Activated CD4-positive, alpha-beta T cell treated with anti-CD3 and anti-CD28 coated beads, Interleukin-2, amount 50 U/mL, for 16 hours (primary cell): ENCODE measurements at places on chromosomes 6 and 20.

DNA sequence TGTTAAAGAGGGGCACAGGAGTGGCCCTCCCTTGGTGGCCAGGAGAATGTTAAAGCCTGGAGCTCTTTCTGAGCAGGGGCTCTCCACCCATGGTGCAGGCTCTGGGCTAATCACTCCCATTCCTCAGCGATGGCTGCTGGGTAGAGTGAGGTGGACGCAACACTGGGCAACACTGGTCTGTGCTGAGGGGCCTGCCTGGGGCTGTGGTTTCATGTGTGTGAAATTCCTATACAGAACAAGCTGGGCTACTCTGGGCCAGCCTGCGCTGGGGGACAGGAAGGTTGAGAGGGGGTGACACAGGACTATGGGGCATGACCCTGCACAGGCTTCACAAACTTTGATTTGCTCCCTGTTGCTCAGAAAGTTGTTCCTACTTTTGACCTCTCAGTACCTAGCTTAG, 392.6 kb downstream of the ZFAND3 start:
- DNase-seq, result no peak

GRCh38 chr6:90386399-90387382, 90.0 kb upstream of the BACH2 start:
- DNase-seq, result no peak

DNA sequence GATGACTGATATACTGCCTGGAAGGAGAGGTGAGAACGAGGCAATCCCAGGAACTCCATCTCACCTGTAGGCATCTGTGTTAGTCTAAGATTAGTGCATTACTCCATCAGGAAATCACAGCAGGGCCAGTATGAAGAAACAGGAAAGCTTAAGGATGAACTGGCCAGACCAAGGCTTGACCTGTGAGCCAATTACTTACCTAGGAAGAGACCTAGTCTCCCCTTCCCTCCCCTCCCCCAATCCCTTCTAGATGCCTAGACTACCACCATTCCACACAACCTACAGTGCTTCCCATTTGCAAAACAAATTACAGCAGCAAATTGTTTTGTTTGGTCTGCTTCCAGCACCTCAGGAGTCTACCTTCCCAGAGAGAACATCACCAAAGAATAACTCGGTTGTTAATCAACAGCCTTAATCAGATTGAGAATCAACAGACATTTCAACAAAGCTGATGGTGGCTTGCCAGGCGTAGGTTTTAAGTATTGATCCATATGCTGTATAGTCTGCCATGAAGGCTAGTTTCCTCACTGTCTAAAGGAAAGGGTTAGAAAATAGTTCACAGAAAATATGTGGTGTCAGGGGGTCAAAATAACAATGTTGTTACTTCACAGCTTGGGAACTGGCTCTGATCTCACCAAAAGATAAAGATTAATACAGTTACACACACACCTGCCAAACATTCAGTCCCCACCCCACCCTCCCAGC, 10.1 kb downstream of the PKHD1 start:
- DNase-seq, result no peak

DNA sequence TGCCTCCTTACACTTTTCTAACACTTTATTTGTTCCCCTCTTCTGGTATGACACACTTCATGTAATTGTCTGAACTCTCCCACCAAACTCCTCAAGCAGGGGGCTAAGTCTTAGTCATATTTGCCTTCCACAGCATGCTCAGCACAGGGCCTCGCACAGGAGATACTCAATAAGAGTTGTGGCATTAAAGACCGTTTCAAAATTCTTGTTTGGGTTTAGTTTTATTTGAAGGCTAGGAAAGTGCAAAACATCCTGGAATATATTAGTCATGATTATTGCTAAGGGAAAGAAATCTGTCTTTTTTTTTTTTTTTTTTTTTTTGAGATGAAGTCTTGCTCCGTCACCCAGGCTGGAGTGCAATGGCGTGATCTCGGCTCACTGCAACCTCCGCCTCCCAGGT, 137.6 kb upstream of the ECI2 start:
- no peak for DNase-seq

DNA sequence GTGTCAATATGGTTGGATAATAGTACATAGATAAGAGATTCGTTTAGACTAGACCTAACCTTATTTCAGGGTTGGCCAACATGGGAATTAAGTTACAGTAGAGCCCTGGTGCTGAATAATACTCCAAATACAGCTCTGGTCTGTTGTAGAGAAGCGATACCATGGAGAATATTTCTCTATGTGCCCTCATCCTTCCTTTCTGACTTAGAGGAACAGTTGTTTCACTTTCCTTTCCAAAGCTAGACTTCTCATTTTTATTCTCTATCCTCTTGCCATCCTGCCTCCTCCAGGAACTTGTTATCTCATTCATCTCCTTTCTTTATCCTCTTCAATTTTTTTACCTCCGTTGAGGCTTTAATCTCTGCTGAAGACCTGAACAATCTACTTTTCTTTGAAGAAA, 68.9 kb downstream of the EDN1 start:
- no peak for DNase-seq
